ENCODE measurements at places on chromosomes 2 and 18.

DNA sequence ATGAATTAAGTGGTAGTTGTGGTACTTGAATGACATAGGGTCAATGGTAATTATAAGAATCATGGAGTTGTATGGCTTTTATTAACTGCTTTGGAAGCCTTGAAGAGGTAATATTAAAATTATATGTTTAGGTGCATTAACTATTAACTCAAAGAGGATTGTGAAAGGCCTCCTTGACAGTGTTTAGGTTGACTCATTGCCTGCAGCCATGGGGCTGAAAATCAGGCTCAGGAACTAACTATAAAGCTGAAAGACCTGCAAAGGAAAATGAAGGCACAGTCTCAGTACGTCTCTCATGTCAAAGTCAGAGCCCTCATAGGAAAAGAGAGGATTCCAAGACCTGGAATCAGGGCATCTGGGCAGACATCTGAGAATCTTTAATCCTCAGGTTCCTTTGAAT, 31.0 kb downstream of the CACNB4 start:
- DNase-seq: no peak

DNA sequence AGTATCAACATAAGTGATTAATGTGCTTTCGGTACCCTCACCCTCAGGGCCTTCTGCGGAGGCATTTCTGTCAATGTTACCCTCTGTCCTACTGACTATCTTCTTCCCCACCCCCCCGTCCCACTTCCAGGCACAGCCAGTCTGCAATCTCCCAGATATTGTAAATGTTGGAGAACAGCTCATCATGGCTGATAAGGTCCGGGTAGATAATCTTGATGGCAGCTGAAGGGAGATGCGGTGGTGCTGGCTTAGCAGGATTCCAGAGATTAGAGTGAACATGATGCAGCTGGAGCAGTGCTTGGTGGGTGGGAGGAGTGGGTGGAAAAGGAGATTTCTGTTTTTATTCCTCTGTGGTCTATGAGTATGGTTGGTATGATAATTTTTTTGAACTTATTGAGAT, 15.5 kb downstream of the GTF2A1L start:
- no peak for DNase-seq

DNA sequence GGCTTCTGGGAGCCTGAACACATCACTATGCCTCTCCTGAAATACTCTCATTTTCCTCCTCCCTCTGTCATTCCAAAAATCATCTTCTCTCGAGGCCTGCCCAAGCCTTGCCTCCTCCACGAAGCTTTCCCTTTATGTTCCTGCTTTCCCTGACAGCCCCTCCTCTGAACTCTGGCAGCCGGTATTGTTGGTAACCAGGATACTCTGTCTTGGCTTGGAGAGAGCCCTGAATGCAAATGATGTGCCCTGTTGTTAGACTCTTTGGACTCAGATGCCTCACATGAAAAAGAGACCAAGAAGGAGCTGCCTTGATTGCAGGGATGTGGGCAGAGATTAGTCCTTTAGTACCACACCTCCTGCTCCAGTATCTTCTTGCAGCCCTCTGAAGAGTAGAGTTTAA, 138.5 kb upstream of the DLX2 start:
- DNase-seq: no peak

GRCh38 chr2:191202881-191203397, 42.3 kb upstream of the MYO1B start:
- DNase-seq: no peak

- DNase-seq: no peak
Observed at GRCh38 chr18:35467624-35468016, 30.1 kb downstream of the INO80C start.

DNA sequence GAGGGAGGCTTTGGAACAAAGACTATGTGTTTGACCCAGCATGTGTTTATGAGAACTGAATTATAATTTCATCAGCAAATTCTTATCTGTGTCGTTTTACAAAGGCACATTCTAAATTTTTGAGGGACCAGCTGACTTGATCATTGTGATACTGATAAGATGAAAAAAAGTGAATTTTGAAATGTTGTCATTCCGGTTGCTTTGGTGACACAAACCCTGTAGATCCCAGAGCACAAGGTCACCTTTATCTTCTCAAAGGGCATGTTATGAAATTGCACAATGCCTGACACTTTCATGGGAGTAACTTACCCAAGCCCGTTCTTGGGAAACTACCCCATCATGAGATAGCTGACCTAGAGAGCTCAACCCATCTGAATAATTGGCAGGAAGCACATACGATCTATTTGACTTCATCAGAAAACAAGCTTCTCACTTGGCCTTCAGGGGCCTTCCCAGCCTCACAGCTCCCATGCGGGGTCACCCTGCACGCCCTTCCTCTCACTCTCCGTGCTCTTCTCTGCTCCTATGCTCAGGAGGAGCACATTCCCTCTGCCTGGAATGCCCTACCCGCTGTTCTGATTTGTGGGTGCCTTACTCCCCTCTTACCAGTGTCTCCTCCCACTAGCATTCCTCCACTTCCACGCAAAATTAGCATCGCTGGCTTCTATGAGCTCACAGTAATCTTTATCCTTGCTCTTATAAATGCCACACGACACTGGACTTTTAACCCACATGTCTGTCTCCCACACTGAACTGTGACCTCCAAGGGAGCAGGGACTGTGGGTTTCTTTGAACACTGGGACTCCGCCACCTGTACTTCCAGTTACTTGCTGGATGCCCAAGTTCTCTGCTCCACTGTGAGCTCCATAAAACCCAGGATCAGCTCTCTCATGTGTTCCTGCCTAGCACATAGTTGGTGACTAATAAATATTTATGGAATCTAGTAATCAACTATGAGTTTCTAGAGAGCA, 555.8 kb upstream of the ID2 start:
- no peak for DNase-seq

DNA sequence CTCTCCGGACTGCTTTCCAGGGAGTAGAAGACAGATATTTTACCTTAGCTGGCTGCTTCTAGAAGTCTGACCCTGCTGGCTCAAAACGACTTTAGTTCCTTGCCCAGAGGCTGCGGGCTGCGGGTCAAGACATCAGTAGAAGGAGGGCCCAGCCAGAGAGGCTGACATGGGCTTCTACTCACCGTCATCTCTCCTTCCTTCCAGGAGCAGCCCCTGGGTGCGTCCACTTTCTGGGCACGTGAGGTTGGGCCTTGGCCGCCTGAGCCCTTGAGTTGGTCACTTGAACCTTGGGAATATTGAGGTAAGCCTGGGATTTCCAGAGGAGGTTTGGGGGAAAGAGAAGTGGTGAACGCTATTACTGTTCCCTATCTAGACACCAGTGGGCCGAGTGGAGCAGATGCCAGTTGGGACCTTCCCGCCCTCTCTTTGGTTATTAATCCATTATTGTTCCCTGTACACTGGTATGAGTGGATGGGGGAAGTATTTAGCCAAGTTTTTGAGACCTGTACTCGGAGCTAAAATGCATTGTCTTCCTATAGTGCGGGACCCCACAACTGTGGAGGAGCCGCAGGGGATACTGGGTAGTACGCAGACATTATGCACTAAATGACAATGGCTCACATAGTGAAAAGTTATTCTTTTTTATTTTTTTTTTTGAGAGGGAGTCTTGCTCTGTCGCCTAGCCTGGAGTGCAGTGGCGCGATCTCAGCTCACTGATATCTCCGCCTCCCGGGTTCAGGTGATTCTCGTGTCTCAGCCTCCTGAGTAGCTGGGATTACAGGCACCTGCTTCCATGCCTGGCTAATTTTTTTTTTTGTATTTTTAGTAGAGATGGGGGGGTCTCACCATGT, 26.3 kb upstream of the CASP8 start:
- no peak for DNase-seq

- no peak for DNase-seq
Observed at GRCh38 chr2:237405006-237405559, 8.9 kb downstream of the COL6A3 start.

GRCh38 chr2:5482929-5483331, 209.3 kb upstream of the SOX11 start:
- DNase-seq: no peak

- no peak for DNase-seq
Observed at GRCh38 chr2:182594286-182594685, 121.8 kb upstream of the DNAJC10 start.

DNA sequence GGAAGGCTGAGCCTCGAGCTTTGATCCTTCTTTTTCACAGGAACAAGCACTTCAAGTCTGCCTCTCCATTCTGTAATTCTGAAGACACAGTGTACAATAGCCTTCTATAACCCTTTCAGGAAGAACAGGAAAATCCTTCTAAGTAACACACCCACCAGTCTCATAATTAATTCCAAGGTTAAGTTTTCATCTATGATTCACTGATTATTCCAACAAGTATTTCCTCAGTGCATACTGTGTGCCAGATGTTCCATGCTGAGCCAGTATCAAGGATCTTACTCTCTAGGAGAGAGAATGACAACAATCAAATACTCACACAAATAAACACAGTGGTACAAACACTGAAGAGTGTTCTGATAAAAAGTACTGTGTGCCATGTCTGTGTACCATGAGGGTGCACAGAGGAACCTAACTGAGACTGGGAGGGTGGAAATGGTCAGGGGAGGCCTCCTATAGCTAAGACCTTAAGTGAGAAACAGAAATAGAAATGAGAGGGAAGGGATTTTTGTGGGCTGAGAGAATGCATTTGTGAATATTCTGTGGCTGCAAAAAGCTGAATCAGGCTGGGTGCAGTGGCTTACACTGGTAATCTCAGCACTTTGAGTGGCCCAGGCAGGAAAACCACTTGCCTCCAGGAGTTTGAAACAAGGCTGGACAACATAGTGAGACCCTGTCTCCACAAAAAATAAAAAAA, 7.3 kb upstream of the MTLN start:
- no peak for DNase-seq

GRCh38 chr2:207768168-207768865, 1.4 kb downstream of the FZD5 start:
- DNase-seq: no peak

- no peak for DNase-seq
Observed at GRCh38 chr2:5983511-5984272, 291.5 kb downstream of the SOX11 start.

DNA sequence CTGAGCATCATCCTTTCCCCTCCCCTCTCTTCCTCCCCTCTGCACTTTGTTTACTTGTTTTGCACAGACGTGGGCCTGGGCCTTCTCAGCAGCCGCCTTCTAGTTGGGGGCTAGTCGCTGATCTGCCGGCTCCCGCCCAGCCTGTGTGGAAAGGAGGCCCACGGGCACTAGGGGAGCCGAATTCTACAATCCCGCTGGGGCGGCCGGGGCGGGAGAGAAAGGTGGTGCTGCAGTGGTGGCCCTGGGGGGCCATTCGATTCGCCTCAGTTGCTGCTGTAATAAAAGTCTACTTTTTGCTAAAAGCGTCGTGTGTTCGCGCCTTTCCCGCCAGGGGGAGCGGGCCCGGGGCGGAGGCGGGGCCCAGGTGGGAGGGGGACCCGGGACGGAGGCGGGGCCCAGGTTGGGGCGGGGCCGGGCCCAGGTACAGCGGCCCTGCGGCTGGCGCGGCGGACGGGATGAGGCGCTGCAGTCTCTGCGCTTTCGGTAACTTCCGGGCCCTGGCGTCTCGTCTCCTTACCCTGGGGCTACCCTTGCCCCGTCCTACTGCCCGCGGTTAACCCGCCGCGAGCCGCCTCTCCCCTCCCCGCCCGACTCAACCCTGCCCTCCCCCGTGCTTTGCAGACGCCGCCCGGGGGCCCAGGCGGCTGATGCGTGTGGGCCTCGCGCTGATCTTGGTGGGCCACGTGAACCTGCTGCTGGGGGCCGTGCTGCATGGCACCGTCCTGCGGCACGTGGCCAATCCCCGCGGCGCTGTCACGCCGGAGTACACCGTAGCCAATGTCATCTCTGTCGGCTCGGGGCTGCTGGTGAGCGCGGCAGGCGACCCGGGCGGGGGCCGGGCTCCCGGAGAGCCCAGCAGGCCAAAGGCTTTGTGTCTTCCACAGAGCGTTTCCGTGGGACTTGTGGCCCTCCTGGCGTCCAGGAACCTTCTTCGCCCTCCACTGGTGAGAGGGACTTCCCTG, at the start of gene KRTCAP3:
Gene KRTCAP3 (plus strand): TSS at position 424 of the 962 bp plus-strand sequence. CDS start 32 bp downstream, at position 456.
- peak; percentile 8 for DNase-seq

DNA sequence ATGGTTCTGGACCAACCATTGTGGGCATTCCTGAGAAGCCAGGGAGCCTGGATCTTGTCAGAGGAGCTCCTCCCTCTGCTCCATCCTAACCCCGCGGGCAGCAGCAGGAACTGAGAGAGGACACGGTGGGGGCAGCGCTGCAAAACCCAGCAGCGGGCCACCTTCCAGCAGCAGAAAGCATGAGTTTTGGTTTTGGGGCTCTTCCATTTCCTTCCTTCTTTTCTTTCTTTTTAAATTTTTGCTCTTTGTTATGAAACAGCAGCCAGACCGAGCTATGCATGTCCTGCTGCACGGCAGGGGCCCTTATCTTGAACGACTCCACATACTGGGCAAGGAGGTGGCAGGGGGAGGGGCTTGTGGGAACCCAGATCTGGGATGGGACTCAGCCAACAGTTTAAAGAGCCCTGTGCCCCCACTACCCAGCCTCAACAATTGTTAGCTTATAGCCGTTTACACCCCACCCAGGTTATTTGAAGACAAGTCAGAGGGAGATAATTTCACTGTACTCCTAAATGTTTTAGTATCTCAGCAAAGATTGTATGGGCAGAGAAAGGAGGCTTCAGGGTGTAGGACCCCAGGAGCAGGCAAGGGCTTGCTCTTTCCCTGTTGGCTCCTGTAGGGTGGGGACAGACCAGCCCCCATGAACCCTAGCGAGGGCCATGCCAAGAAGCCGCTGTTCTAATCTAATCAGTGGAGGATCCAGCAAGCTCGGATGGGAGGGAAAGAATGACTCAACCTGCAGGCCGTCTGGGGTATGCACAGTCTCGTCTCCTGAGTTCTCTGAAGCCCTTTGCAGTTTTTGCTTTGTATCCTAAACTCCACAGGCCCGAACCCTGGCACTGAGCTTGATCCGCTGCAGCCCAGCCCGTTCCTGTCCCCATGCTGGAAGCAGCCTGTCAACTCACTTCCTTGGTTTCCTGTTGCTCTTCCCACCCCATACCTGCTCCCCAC, 75.3 kb downstream of the LRRFIP1 start:
- peak; percentile 31 for DNase-seq
